ENCODE measurements at places on chromosomes 5 and 9.

DNA sequence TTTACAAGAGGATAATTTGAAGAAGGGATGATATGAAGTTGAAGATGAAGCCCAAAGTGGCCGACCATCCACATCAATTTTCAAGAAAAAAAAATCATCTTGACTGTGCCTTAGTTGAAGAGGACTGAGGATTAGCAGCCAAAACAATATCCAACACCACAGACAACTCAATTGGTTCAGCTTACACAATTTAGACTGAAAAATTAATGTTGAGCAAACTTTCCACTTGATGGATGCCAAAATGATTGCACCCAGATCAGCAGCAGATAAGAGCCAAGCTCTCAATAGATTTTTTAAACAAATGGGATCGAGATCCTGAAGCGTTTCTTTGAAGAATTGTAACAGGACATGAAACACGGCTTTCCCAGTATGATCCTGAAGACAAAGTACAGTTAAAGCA lies 163.2 kb downstream of the GADD45G start:
- no peak for DNase-seq

DNA sequence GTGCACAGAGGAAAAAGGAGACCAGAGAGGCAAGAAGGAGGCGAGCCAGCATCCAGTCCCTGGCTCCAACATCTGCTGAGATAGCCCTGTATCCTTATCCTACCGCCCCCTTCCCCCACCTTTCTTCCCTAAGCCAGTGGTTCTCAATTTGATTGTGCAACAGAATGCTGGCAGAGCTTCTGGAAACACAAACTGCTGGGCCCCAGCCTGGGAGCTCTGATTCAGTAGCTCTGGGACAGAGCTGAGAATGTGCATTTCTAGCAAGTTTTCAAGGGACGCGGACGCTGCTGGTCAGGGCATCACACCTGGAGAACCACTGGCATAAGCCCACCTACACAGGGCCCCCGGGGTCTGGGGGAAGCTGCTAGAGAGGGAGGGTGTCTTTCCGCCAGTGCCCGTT lies 21.1 kb downstream of the AK8 start:
- DNase-seq: no peak

GRCh38 chr9:97321691-97322090 lies 14.2 kb downstream of the CCDC180 start:
- DNase-seq: no peak

DNA sequence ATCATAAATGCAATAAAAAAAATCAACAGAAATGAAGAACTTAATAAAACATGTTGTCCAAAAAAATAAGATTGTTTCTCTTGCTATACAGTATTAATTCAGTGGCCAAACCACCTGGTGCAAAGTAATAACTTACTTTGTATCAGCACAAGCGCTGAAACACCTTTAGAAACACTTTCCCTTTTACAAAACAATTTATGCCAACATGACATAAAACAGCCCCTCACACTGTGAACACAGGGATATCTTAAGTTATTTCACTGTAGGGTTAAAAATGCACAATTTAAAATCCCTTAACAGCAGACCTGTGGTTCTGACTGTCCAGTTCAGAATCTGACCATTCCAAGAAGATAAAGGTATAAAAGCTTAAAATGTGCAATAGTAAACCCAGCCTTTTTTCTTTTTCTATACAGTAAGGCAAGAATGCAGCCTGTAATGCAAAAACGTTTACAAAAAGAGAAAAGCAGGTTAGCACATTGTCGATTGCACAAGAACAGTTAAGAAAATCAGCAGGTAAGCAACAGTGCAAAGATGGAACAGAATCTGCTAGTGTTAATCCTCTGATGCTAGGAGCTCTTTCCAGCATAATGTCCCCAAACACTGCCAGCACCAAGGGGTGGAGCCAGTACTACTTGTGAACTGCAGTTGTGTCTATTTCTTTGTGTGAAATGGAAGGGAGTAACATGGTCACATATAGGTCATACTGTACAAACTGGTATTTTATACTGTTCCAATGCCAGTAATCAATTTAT lies 21.6 kb downstream of the RAB14 start:
- no peak for DNase-seq

- no peak for DNase-seq
These were observed 45.9 kb downstream of the RGS3 start for GRCh38 chr9:113509463-113509862.

DNA sequence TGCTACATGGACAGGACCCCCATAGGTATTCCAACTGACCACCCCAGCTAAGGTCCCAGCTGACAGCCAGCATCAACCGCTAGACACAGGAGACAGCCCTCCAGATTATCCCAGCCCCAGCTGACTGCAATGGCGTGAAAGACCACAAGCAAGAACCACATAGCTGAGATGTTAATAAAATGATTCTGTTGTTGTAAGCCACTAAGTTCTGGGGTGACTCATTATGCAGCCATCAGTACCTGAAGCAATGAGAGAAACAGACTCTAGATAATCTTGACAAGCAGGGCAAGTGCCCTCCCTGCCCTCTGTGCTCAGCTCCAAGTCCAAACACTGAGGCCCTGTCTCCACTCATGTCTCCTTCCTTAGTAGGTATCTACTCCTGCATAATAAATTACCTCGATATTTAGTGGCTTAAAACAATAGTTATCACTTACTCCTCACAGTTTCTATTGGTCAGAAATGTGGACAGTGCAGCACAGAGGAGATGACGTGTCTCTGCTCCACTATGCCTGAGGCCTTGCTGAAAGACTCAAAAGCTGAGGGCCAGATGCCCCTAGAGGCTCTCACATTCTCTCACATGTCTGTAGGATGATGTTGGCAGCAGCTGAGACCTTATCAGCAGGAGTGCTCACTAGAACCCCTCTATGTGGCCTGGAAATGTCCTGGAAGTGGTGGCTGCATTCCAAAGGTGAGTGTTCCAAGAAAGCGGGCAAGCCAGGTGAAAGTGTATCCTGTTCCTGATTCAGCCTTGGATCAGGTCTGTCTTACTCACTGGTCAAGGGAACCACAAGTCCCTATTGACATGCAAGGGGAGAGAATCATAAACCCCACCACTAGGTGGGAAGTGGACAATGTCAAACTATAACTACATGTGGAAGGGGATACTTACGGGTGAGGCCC lies 2.5 kb downstream of the MGAT1 start:
- DNase-seq: no peak

DNA sequence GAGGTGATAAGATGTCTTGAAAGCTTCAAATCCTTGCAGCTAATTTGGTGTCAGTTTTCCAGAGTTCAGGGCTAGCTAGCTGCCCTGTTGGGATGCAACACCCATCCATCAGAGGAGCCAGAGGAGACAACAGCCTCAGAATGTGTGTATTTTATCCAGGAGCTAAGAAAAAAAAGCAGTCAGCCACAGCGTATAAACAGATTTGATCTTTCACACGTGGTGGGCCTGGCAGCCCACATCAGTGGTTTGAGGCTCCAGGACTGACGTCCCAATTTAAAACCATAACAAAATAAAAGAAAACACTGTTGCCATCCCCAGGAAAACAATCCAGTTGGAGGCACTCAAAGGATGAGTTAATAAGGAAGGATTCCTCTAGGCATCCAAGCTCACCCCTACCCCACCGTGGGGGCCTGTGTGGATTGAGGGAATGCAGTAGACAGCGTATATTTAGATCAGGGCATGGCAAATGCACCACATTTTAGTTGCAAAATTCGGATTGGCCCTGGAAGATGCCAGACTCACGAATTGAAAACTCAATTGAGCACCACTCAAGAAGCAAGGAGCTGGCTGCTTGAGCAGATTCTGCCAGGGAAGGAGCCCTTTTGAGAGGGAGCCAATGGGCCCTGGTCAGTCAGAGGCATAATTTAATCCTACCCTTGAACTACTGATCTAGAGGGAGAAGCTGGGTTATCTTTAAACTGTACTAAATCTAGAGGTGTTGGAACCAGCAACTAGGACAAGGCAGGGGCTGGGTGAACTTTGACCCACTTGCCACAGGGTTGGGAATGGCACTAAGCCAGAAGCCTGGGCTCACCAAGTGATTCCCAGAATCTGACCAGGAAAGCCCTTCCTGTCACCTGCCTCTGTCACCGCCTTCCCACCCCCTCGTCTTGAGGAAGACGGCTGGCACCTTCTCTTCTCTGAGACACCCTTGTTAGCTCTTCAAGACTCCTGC lies 17.5 kb downstream of the ADRA1B start:
- no peak for DNase-seq

DNA sequence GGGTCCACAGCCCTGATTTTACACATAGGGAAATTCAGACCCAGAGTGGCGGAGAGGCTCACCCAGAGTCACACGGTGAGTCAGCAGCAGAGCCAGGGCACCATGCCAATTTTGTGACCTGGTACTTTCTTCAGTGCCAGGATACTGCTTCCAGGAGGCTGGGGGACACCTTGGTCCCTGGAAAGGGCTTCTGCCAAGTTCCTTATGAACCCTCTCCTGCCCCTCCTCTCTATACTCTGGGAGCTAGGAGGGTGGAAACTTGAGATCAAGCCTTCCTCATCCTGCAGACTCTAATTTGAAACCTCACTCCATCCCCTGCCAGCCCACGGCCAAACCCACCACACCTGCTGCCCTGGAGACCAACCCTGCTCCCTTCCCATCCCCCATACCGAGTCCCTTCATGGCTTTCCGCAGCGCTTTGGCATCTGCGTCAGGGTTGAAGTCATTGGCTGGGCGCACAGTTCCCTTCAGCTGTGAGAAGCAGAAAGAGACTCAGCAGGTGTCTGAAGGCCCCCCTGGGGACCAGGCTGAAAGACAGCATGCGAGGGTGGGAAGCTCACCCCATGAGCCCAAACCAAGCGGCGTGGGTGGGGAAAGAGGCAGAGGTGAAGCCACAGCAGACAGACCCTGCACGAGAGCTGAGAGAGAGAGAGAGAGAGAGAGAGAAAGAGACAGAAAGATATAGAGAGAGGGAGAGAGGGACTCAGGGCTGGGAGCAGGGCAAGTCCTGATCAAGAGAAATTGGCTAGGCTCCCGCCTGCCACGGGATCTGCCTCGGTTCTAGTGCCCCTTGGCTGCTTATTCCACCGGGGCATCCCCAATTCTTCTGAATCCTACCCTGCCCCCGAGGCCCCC lies 33.5 kb downstream of the ANXA6 start:
- DNase-seq: no peak

- DNase-seq: no peak
These were observed 17.5 kb upstream of the TMEFF1 start for GRCh38 chr9:100455470-100455869.

GRCh38 chr9:71483436-71483835 lies 284.9 kb downstream of the CEMIP2 start:
- DNase-seq: no peak

- no peak for DNase-seq
These were observed 3.1 kb upstream of the CREBRF start for GRCh38 chr5:173053041-173053440.

- no peak for DNase-seq
These were observed 29.0 kb downstream of the PDE6A start for GRCh38 chr5:149915392-149916260.

GRCh38 chr5:82885627-82886389 lies 191.4 kb downstream of the TMEM167A start:
- no peak for DNase-seq

GRCh38 chr9:121246821-121247561 lies 21.0 kb upstream of the GSN start:
- no peak for DNase-seq

- no peak for DNase-seq
These were observed 457.2 kb upstream of the TNC start for GRCh38 chr9:115575147-115575546.

DNA sequence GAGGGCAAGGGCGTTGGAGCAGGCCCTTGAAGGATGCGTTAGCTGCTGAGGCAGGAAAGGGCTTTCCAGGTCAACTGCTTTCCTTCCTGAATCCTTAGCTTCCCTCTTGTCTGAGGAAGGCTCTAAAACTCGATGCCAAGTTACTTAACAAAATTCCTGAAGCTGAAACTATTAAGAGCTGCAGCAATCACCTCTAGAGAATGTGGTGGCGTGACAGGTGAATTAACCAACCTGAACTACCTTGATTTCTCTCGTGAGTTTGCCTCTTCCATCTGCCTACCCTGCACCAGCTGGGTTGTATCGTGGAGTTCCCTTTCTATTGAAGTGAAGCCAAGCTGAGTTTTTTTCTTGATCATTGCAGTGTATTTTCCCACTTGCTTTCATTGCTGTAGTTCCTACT lies 96.1 kb downstream of the PDE8B start:
- DNase-seq: no peak

GRCh38 chr9:135716045-135716444 lies 14.1 kb downstream of the KCNT1 start:
- no peak for DNase-seq

DNA sequence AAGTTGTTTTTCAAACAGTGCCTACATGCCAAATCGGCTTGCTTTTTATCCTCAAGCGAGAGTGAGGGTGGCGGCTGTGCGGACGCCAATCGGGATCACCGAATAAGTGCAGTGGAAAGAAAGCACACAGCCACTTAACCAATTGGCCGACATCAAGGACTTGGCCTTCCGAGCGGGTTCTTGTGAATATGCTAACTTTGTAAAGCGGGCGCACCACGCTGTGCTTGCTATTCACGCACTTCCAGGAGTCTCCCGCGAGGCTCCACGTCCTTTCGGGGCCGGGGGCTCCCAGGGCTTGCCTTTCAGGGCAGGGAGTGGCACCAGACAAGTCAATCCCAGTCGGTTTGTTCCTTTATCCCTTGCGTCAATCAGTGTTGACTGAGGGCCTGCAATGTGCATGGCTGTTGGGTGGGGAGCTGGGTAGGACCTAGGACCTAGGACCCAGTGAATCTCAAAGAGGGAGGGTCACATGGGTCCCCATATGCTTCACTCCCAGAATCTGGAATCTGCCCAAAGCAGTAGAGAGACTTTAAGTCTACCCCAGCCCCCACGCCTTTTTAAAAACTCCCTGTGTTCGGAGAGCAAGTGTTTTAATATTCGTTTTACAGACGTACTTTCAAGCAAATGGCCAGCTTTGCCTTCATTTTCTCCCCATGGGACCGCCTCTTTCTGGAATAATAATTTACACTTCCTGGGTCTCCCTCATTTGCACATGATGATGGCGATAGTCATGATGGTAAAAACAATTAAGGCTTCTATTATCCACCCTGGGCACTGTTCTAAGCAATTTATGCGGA lies 2.0 kb upstream of the GCNT4 start:
- DNase-seq: no peak

DNA sequence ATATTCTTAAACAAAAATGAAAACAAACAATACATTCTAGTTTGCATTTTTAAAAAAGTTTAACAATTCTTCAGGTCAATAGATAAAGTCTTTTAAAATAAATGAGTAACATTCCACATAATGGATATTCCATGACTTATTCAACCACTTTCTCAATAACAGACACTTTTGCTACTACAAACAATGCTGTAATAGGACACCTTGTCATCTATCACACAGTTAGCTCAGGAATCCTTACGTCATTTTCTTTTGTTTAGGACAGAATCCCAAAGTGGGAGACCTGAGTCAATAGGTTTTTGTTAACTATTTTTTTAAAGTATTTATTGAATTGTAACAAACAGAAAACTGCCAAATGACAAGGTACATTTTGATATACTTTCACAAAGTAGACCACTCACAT lies 72.5 kb downstream of the CEP120 start:
- no peak for DNase-seq

DNA sequence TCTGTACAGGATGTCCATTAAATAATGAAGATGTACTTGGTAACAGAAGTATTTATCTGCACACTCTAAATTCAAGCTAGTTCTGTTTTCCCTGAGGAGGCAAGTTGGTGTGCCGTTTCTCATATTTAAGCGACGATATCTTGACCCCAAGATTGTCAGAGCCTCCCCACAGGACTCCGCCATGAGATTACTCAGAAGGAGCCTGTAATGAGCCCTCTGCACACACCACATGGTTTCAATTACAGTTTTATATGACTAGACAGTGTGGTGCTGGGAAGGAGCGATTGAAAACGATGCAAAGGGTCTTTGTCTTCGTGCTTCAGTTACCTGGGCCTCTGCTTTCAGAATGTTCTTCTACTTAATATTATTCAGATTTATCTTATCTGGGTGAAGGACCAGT lies 840.4 kb upstream of the WWC1 start:
- no peak for DNase-seq
